T-helper 2 cell (primary cell): ENCODE measurements at places on chromosomes 1 and 21.

DNA sequence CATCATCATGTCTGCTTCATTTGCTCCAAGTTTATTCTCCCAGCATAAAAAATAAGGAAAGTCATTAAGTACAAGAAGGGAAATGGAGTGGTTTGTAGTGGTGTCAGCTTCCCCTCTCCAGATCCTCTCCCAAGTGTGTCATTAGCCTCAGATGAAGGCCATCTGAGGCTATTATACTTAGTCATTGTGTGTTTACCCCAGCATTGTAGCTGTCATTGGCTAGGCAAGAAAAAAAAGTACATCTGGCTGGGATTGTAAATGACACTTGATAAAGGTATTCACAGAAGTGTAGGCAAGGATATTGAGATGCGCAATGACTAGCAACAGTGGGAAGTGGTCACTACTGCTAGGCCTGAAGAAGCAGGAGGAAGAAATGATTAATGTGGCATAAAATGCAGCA is 316.9 kb upstream of the SGIP1 start:
- peak; percentile 12 for DNase-seq

DNA sequence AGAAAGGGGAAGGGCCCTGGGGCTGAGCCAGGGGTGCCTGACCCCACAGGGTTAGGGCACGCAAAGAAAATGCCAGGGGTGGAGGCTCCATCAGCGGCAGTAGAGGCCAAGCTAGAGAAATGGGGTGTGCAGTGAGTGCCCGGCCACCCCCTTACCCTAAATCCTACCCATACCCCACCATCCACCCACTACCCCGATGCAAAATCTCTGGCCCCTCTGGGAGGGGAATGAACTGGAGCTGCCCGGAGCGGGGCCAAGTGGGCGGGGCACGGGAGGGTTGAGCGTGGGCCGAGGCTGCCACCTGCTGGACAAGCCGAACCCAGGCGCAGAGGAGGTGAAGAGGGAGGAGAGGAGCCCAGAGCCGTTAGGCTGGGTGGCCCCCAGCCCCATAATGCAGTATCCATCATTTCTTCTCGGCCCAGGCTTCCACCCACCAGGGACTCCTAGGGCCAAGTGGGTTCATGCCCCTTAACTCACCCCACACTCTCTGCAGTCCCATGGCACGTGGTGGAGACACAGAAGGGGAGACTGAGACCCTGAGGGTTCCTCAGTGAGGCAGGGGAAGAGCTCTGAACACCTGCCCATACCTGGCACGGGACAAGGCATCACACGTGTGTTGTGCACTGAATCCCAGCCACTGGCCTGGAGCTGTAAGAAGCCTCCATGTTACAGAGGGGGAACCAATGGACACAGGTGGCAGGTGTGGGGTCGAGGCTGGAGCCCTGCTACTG is 1.4 kb upstream of the C1QC start:
- DNase-seq = peak; percentile 53

GRCh38 chr1:19370453-19371170 is 58.5 kb downstream of the SLC66A1 start:
- DNase-seq = no peak

- no peak for DNase-seq
Observed at GRCh38 chr1:226893936-226894335, 23.5 kb downstream of the PSEN2 start.

GRCh38 chr1:77582905-77583304 is 99.6 kb downstream of the ZZZ3 start:
- DNase-seq = no peak

DNA sequence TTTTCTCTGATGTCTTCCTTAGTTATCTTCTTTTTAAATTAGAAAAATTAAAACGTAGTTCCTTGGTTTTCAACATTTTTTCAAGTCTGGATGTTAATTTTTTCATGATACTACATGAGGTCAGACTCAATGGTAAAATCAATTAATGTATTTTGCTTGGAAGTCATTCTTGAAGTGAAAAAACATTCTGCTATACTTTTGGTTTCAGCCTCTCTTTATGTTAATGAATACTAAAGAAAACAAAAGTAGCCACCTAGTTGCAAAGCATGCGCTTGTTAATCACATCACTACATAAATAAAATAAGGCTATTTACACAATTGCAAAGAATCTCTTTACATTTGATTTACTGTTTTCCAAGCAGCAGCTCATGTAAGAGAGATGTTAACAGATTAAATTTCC is 170.4 kb downstream of the LIPI start:
- no peak for DNase-seq

DNA sequence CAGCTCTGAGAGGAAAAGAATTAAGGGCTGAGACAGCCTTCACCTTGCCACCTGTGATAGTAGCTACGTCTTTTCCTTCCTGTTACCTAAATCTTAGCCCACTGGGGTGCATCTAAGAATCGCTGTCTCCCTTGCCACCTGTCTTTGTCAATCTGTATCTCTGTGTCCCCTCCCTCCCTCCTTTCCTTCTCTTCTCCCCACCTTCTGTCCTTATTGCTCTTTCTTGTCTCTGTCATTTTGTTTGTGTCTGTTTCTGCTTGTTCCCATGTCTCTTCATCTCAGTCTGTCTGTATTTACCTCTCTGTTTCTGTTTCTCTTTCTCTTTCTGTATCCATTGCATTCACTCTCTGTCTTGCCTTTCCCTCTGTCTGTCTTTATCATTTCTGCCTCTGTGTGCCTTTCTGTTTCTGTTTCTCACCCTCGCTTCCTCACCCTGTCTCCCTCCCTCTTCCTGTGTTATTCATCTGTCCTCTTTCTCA is 30.2 kb downstream of the SLC22A15 start:
- DNase-seq = peak; percentile 59

- DNase-seq = no peak
Observed at GRCh38 chr21:32371913-32372314, 20.9 kb downstream of the URB1 start.

GRCh38 chr1:32240140-32240951 is 6.7 kb upstream of the FAM167B start:
- DNase-seq = peak; percentile 23

DNA sequence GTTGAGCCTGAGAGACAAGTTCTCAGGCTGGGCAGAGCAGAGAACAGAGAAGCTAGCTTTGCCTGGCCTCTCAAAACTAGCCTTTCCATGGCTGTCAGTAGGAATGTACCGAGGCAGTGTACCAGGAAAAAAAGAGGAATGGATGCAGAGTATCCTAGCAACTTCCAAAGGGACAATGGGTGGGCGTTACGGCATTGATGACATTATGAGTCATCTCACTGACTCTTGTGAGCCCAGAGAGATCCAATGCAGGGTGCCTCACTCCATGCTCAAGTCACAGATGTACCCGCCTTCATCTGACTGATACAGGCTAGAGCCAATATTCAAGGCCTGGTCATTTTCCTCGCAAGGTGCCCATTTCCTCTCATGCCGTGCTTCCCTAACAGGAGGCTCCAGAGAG is 51.4 kb upstream of the C8B start:
- no peak for DNase-seq

GRCh38 chr1:168180148-168180524 is 1.4 kb downstream of the TIPRL start:
- DNase-seq = no peak

- no peak for DNase-seq
Observed at GRCh38 chr1:113991467-113991997, 12.3 kb downstream of the OLFML3 start.

DNA sequence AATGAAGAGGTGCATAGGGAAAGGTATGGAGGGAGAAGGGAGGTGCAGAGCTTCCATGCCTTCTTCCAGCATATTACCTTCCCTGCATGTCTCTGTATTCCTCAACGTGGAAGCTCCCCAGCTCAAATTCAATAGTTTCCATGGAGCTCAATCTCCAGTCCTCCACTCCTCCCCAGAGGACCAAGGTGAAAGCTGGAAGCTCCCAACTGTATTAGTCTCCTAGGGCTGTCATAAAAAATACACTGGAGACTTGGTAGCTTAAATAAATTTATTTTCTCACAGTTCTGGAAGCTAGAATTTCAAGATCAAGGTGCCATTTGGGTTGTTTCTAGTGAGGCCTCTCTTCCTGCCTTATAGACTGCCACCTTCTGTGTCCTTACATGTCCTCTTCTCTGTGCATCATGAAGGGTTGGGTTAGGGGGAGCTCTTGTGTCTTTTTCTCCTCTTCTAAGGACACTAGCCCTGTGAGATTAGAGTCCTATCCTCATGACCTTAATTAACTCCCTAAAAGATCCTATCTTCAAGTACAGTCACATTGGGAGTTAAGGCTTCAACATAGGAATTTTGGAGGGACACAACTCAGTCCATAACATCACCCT is 21.9 kb upstream of the RABGGTB start:
- no peak for DNase-seq

DNA sequence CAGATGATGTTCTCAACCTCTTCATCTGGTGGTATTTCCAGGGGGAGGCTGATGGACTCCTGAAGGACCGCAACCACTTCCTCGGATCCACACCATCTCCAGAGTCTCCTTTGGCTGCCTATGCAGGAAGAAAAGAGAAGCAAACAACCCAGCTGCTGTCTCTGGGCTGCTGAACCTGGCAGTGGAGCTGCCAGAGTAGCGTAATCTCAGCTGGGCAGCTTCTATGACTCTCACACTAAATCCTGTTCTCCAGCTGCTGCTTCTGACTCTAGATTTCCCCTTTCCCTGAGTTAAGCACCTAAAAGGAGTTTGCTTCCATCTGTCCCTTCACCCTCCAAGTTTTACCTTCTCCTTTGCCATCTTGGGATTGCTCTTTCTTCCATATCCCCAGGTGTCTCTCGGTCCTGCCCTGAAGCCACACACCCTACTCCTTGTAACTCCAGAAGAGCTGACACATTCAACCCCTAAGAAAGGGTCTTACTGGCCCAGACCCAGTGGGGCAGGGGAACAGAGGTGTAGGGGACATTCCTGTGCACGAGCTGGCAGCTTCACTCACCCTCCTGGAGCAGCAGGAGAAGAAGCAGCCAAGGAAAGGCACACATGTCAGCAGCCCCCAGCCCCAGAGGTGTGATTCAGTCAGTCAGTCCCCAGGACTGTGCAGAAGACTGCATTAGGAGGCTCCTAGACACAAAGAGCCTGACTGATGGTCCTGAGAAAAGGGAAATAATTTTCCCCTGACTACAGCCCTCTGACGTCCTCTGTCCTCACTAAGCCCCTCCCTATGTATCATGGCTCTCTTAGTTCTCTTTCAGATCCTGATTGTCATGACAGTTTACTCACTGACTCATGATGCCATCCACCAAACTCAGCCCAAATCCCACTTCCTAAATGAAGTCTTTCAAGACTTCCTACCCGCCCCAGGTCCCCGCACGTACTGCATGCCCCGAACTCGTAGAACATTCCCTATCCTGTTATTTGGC is at the start of gene SLAMF9:
SLAMF9 (minus strand) TSS at position 702 of the 980 bp plus-strand sequence; CDS start at position 602, 100 bp downstream.
- DNase-seq = no peak

DNA sequence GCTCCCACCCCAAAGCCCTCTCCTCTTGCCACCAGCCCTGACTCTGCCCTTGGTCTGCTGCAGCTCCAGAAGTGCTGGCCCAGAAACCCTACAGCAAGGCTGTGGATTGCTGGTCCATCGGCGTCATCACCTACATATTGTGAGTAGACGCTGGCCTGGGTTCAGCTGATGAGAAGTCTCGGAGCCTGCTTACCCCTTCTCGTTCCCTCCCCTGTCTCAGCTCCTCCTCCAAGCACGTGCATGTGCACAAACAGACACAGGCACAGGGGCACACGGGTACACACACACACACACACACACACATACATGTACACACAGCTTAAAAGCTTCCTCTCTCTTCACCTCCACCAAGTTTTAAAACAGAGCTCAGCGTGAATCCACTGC is 24.3 kb downstream of the CAMK1G start:
- no peak for DNase-seq

DNA sequence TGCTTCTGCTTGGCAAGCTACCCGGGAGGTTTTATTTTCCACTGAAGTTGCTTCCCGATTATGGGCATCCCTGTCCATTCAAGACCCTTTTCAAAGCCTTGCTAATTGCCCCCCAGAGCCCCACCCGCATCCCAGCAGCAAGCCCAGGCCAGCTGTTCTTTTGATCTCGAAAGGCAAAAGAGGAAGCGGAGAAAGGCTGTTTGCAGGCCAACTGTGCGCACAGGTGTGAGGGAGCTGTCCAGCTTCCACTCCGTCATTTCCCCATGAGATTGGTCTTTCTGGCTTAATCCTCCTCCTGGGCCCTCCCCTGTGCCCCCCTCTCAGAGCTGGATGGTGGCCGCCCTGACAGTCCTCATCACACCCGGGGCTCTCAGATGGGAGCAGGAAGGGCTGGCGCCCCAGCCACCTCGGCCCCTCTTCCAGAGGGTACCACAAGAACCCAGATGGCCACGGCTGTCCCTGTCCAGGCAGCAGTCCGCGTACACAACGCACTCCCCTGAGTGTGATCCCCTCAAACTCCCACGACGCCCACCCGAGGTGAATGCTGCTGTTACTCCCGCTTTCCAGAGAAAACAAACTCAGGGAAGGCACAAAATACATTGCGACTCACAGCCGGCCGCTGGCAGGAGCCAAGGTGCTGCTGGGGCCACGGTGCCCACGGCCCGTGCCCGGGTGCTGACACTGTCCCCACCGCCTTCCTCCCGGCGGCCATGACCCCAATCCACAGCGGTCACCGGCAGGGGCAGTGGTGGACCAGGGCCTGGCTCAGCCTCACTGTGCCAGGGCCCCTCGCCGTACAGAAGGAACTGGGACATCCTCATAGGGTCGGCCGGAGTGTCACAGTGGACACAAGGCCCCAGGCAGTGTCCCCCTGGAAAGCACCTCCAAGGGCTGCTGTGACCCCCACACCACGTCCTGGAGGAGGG is 121.9 kb downstream of the CRYAA start:
- no peak for DNase-seq

GRCh38 chr1:8318436-8318835 is 522 bp downstream of the SLC45A1 start:
- no peak for DNase-seq

DNA sequence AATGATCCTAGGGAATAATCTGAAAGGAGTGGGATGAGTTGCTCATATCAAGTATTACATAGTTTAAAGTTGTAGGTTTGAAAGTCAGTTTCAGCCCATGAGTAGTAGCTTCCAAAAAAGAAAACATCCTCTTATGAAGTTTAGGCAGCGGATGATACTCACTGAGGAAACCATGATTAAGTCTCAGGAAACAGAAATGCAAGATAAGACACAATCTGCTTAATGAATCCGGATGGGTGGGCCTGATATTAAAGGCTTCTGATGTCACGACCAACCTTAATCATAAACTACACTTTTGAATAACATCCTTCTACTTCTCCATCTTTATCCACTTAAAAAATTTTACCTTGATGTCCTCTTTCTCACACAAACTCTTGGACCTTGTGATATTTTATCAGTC is 61.8 kb downstream of the S1PR1 start:
- no peak for DNase-seq

- no peak for DNase-seq
Observed at GRCh38 chr1:40312238-40313205, 4.6 kb downstream of the COL9A2 start.

GRCh38 chr21:19900149-19900548 is 1098.1 kb upstream of the NCAM2 start:
- no peak for DNase-seq

DNA sequence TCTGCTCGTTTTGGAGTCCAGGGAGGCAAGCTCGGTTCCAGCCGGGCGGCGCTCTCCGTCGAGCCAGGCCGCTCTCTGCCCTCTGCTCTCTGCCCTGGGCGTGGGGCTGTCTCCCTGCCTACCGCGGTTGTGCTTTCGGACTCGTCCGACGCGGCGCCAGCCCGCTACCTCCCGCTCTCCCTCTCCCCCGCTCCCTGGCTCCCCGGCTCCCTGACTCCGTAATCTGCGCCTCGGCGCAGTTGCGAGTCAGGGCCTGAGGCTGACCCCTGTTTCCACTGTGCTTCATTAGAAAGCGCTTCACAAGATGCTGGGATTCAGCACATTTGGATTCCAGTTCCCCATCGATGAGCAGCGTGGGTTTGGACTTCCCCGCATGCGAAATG is 2.2 kb downstream of the SOX13 start:
- DNase-seq = no peak
